ENCODE measurements at places on chromosomes 13 and 19.

DNA sequence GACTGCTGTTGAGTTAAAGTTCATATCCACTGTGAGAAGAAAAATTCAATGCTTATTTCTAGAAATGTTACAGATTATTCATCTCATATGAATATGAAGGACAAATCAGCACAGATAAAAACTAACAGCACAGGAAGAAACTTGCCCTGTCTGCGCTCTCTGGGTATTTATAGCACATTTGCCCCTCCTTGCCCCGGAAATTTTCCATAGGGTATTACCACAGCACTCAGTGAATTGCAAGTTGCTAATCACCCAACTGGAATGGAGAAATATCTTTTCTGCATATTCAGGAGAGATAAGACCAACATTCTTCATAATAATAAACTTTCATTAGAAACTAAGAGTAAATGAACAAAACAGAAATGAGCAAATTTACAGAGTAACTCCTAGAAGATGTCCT, 318.0 kb upstream of the KLF12 start:
- no peak for DNase-seq

DNA sequence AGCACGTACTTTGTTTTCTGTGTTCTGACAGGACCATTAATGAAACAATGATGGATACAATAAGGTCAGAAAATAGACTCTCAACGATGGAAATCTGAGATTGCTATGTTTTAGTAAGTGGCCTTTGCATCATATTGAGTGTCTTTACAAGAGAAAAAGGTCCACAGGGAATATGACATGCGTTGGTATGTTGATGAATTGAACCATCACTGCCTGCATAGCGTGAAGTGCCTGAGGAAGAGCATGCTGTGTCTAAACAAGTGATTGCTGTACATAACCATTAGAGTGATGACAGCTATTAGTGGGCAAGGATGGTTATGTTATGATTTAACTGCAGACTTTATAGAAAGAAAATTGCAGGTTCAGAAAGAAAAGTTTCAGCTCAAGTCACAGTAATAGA, 623.2 kb downstream of the SLITRK5 start:
- DNase-seq, result no peak

- no peak for DNase-seq
Observed at GRCh38 chr13:108786456-108787200, 157.2 kb downstream of the MYO16 start.

GRCh38 chr13:43874504-43875092, 4.9 kb downstream of the CCDC122 start:
- no peak for DNase-seq

DNA sequence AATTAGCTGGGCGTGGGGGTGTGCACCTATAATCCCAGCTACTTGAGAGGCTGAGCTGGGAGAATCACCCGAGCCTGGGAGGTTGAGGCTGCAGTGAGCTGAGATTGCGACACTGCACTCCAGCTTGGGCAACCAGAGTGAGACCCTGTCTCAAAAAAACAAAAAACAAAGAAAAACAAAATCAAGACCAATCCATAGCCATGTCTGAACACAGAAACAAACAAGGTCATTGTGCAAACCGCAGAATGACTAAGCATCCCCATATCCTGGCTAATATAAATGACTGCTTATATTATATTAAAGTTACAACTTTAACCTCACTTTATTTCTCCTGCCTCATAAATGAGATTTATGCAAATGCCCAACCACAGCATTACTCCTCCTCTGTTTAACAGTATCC, 2.3 kb upstream of the LYPD3 start:
- no peak for DNase-seq
